ENCODE measurements at places on chromosomes 1 and 21.

GRCh38 chr1:115753361-115753760 lies 15.2 kb downstream of the CASQ2 start:
- no peak for DNase-seq

DNA sequence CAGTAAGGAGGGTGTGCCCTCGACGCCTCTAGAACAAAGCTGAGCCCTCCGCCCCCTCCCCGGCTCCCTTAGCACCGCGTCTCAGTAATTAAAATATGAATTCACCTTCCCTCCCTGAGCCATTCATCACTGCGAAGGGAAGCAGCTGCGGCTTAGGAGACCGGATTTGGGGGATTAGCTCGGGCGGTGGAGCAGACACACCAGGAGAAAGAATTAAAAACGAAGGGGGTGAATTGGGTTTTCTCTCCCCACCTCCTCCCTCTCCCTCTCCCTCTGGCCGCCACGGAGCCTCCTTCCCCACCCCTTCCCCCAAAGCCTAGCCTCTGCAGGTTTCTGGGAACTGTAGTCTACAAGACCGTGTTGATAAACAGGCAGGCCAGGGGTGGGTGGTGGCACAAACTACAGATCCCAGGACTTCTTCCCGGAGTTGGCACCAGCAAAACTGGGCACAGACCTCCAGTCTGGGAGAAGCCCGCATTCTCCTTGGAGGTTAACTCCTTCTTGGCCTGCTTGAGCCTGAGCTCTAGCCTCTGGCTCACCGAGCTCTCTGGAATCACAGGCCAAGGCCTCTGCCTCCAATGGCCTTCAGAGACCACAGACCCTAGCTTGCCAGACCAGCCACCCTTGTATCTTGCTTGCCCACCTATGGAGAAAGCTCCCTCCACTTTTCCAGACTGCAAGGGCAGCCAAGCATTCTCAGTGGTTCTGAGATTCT lies 10.8 kb downstream of the BLACAT1 start:
- peak; percentile 56 for DNase-seq

GRCh38 chr1:244319283-244320132 lies 132.2 kb downstream of the ADSS2 start:
- no peak for DNase-seq

GRCh38 chr1:96820671-96821070 lies 99.1 kb downstream of the PTBP2 start:
- no peak for DNase-seq

GRCh38 chr21:18117176-18117575 lies 127.5 kb upstream of the CHODL start:
- no peak for DNase-seq

DNA sequence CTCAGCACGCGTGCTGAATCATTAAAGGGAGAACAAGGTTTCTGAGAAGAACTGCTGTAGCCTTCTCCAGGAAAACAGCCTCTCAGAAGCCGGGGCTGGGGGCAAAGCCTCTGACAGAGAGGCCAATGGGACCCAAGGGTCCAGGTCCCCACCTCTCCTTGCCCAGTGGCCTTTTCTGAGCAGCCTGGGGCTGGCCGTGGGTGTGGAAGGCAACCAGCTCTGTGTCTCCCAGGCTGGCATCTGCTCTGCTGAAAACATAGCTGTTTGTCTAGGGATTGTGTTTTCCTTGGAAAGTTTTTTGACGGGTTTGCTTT lies 261.2 kb downstream of the NPHP4 start:
- no peak for DNase-seq

GRCh38 chr21:35982717-35983116 lies 77.6 kb downstream of the SETD4 start:
- DNase-seq, result no peak

DNA sequence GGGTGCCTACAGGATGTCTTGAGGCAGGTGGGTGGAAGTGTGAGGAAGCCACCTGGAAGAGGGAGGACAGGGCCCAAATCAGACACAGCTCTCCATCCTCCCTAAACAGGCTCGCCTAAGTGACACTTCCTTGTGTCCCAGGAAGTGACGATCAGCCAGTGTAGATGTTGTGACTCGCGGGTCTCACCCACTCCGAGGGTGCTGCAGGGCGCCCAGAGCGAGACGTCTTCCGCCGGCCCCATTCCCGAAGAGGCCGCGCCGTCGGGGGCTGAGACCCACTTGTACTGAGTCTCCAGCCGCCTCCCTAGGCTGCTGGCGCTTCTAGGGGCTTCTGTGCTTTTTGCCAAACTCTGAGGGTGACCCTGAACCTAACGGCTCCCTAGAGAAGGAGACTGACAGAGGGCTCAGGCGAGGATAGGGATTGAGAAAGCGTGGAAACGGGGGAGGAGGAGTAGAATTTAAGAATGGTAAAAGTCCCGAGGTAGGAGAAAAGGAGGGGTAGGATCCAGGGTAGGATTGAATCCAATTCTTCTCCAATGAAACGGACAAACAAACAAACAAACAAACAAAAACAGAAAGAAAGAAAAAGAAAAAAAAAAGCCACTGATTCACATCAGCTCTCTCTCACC lies 543 bp upstream of the MARK1 start:
- DNase-seq, result peak; percentile 35
